ENCODE measurements at places on chromosomes 4 and X.

- DNase-seq: peak; percentile 20
These were observed 22.4 kb downstream of the GAB1 start for GRCh38 chr4:143358923-143359643.

GRCh38 chr4:55186123-55186522 lies 60.7 kb upstream of the KDR start:
- DNase-seq: no peak

- no peak for DNase-seq
These were observed 12.3 kb upstream of the GRIA3 start for GRCh38 chrX:123171781-123172180.

DNA sequence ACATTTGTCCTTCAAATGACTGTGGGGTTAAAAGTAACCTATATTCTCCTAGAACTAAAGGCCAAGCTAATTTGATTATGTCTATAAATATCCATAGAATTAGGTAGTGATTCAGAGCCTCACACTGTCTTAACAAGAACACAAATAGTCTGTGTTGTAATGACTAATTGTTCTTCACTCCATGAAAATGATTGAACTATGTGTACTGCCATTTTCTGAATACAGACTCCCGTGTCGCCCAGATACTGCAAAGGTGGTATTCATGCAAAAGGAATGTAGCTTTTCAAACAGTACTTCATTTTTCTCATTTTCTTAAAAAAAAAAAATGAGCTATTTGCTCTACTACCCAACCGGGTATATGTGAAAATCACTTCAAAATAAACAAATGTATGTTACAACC lies 11.3 kb upstream of the PHKA2 start:
- DNase-seq: no peak

- no peak for DNase-seq
These were observed 8.3 kb upstream of the SLC10A6 start for GRCh38 chr4:86857341-86858052.

DNA sequence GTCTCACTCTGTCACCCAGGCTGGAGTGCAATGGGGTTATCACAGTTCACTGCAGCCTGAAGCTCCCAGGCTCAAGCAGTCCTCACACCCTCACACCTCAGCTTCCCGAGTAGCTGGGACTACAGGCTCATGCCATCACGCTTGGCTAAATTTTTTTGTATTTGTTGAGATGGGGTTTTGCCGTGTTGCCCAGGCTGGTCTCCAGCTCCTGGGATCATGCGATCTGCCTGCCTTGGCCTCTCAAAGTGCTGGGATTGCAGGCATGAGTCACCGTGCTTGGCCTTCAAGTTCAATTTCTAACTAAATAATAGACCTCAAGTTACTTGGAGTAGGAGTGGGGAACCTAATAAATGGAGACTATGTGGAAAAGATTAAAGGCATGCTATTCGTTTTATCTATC lies 48.9 kb downstream of the MND1 start:
- DNase-seq: no peak

DNA sequence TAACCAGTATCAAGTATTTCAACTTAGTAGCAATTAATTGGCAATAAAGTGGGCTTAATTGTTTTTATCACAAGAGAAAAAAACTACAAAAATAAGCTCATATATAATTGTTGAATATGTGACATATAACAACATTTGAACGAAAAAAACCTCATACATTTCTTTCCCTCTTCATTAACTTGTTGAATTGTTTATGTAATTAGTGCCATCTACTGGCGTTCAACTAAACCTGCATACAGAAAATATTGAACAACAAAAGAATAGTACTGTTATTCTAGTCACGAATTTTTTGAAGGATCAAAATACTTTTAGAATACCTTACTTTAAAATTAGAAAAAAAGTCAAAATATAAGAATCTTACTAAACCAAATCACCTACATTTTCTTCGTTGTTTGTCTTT lies 586.5 kb upstream of the FTHL17 start:
- no peak for DNase-seq

- DNase-seq: no peak
These were observed 30.8 kb downstream of the COMMD8 start for GRCh38 chr4:47432749-47433148.

- DNase-seq: no peak
These were observed 46.4 kb downstream of the KDR start for GRCh38 chr4:55078987-55079386.

GRCh38 chrX:44344687-44345086 lies 1.2 kb upstream of the EFHC2 start:
- no peak for DNase-seq

DNA sequence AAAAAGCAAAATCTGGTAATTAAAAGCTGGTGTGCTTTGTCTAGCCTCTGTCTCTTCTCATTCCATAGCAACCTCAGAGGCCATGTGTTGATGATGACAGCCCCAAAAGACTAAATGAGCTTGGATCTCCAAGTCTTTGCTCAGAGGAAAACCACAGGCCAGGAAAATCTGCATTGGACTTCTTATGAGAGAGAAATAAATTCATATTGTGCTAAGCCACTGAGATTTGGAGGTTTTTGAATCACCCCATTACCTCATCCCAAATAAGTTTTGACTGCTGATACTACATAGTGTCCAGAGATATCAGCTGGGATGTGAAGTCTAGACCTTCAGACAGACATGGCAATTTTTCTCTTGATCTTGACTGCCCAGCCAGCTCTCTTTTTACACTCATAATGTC lies 178.6 kb upstream of the DIPK2B start:
- no peak for DNase-seq

- no peak for DNase-seq
These were observed 48.1 kb downstream of the SMC1A start for GRCh38 chrX:53374222-53374820.

GRCh38 chr4:138138774-138139173 lies 103.4 kb downstream of the SLC7A11 start:
- no peak for DNase-seq

GRCh38 chrX:16869393-16870094 lies 618 bp downstream of the RBBP7 start:
- no peak for DNase-seq

DNA sequence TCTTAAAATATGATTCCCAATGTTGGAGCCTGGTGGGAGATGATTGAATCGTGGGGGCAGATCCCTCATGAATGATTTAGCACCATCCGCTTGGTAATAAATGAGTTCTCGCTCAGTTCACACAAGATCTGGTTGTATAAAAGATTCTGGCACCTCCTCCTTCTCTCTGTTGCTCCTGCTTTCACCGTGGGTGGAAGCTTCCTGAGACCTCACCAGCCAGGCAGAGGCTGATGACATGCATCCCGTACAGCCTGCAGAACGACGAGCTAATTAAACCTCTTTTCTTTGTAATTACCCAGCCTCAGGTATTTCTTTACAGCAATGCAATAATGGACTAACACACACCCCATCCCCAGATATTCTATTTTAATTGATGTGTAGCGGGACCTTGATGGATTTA lies 162.2 kb downstream of the NPFFR2 start:
- DNase-seq: no peak
